Inflammatory macrophage treated with lipopolysaccharide for 1 hour (primary cell): ENCODE measurements at places on chromosomes 3 and 15.
A peak's percentile ranks its signal among the peaks of the same experiment; 100 is the strongest.

DNA sequence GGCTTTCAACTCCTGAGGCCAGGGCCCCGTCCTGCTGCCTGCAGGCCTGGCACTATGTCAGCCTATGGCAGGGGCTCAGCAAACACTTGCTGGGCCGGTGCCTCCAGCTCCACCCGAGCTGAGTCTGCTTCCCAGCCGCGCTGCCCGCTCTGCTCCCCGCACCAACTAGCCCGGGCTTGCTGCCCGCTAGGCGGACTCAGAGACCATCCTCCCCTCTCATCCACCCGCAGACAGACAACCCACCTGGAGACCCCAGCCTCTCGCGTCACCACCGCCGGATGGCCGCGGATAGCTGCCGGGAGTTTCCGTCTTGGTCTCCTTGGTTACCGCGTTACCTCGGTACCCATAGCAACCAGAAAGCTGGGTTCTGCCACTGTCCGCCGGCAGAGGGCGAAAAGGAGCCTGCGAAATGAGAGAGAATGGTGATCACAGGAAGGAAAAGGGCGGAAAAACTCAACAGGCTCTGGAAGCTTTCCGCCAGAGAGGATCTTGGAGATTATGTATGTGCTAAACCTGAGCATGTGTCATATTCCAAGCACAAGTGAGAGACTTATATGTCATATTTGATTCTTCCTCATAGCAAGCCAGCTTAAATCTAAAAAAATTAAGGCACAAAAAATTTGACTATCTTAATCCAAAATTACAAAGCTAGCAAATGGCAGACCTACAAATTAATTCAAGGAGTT is at the start of gene ZBBX:
TSS of gene ZBBX (minus strand) at position 294 of the 686 bp plus-strand sequence. CDS start 7,396 bp downstream, outside the sequence.
- DNase-seq: peak; percentile 97

DNA sequence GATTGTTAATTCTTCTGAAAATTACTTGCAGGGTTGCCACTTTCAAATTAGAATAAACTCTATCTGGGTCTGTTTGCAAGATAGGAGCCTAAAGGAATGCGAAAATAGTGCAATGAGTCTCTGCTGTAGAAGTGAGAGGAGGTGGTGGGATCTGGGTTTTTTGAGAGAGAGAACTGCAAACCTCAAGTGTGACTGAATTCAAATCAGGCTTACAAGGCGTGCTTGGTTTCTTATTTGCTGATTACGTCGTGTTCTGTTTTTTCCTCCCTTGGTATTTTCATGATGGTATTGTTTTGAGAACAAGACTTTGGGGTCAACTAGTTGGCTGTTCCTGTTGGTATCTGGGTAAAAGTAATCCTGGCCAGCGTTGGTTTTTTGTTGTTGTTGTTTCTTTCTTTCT is 490.9 kb upstream of the CFAP20DC start:
- no peak for DNase-seq

- no peak for DNase-seq
Measured at GRCh38 chr3:71813073-71813472, 28.1 kb upstream of the PROK2 start.

DNA sequence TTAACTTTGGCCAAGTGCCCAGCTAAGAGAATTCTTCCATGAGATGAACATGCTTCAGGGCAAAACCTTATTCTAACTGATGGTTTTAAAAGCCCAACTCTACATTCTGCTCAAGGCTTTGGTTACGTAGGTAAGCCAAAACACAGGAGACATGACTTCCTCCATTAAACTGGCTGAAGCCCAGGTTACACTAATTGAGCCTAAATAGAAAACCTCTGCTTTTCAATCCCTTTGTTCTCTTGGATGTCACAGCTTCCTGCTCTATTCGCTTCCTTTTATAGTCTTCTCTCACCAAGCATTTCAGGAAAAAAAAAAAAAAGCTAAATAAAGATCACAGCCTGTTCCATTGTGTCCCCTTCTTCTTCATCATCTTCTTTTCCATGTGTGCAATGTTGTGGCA is 420.4 kb downstream of the TIGIT start:
- DNase-seq: no peak
